ENCODE measurements at places on chromosomes 2 and 18.

DNA sequence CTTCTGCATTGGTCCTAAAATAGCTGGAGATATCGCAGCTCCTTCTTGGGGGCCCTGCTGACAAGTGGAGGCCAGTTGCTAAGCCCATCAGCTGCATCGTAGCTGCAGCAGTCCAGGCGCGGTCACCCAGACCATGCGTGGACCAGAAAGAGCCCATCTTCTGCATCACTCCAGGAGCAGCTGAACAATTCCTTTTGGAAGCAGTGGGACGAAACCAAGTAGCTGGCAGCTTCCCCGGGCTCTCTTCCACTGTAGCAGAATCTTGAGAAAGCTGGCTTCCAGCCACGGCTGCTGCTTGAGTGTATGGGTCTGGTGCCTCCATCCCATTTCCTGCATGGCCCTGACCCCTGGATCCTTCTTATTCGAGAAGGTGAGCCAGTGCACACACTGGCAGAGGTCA, 22.2 kb upstream of the CAB39 start:
- no peak for DNase-seq

- DNase-seq: no peak
These were observed 44.2 kb upstream of the LYPD6B start for GRCh38 chr2:148994341-148994740.

- DNase-seq: no peak
These were observed 5.6 kb downstream of the DSC1 start for GRCh38 chr18:31156821-31157763.

DNA sequence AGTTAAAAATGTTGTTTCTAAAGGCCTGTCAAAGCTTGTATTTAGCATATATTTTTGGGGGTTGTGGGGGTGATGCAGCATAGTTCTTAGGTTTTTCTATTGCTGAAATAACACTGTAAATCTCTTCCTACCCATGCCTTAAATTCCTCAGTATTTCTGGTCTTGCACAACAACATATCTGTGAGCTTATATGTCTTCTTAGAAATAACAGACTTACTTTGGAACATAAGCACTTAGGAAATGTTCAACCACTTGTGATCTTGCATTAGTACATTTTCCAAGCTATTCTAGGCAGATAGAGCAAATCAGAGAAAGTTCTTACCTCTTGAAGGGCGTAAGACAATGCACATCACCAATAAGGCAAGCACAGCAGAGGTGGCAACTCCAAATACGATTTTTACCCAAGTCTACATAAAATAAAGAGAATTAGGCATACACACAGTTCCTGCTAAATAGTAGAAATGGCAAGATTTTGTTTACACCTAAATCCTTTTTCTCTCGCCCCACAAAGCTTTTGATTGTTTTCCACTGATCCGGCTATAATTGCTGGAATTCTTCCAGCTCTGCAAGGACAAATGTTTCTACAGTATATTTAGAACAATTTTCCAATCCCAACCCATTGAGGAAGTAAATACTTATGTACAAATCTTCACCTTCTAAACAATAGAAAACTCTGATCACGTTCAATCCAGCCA, 512 bp downstream of the FAP start:
- no peak for DNase-seq

- no peak for DNase-seq
These were observed 244.9 kb downstream of the LOXHD1 start for GRCh38 chr18:46411867-46412690.

DNA sequence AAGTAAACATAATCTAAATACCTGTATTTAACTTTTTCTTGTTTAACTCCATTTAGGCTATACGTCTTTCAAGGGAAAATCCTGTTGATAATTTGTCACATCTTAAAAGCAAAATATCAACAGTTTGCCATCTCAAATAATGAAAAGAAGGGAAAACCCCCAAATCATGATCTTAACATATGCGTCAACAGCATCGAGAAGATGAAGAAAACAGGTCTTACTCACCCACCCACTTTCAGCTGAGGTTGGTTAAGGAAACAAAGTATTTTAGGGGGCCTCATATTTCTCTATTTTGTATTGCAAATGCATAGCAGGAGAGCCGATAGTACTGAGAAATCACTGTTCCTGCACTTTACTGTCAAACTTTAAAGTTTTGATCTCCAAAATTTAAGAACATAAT, 143.1 kb upstream of the COPS8 start:
- no peak for DNase-seq

DNA sequence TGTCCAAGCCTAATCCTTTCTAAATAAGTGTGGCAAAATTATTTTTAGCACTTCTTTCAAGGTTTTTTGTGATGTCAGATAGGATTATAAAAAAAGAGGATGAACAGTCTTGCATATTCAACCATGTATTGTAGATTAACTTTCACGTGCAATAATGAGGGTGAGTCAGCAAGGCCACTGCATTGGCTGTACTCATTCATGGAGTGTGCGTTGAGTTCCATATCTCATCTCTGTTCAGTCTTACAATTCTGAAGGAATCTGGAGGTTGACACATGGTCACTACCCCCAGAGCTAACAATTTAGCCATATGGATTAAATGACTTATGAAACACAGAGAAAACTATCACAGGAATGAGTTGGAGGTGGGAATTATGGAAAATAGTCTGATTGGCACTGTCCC, 810.5 kb downstream of the SLC4A3 start:
- no peak for DNase-seq

DNA sequence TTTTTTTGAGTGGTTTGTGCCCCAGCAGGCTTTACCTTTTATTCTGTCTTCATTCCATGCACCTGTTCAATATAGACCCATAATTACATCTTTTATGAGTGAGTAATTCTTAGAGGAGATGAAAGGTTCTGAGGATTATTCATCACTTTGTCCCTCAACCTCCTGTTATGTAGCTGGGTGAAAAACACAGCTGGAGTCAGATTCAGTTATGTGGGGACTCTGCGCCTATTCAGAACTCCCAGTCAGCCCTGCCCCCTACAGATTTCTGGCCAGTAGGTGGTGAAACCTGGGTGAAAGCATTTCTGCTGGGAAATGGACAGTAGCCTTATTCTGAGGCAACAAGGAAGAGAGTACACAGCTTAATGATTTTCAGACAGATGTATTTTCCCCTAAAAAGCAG, 107.8 kb downstream of the MGAT5 start:
- DNase-seq: no peak

DNA sequence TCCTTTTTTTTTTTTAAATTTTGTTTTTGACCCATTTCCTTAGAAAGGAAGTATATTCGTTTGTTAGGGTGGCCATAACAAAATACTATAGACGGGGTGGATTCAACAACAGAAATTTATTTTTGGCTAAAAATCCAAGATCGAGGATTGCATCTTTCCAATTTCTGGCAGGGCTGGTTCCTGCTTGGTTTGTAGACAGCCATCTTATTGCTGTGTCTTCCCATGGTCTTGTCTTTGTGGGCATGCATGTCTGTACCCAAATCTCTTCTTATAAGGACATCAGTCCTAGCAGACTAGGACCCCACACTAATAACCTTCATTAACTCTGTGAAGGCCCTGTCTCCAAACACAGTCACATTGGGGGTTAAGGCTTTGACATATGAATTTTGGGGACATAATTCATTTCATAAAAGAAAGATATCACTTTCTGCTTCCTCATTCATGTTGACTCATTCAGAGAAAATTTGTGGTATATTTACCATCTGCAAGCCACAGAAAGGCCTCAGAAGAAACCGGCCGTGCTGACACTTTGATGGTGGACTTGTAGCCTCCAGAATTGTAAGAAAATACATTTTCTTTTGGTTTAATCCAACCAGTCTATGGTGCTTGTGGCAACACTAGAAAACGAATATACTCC, 262.1 kb downstream of the LPIN1 start:
- peak; percentile 32 for DNase-seq

- no peak for DNase-seq
These were observed 22.5 kb downstream of the UBR3 start for GRCh38 chr2:169849710-169850109.

DNA sequence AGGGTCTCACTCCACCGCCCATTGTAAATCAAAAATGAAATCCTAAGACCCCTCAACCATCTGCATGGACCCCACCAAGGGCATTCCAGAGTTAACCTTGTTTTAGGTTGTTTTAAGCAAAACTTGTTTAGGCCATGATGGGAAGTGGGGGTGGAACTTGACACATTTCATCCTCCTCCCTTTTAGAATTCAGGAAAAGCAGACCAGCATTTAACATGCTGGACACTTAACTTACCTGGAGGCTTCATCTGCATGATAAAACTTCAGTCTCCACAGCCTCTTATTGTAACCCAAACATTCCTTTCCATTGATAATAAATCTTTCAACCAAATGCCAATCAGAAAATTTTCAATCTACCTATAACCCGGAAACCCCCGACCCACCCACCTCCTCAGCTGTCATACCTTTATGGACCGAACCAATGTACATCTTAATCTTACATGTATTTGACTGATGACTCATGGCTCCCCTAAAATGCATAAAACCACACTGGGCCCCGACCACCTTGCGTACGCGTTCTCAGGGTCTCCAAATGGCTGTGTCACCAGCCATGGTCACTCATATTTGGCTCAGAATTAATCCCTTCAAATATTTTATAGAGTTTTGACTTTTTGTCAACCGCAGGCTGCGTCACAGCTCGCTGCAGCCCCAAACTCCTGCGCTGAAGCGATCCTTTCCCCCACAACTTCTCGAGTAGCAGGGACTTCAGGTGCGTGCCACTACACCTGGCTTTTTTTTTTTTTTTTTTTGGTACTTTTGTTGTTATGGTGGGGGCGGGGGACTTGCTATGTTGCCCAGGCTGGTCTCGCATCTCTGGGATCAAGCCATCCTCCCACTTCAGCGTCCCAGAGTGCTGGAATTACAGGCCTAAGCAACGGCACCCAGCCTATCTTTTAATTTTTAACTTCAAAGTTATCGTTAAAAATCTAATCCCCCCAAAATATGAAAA, 917 bp downstream of the MPPE1 start:
- DNase-seq: no peak

DNA sequence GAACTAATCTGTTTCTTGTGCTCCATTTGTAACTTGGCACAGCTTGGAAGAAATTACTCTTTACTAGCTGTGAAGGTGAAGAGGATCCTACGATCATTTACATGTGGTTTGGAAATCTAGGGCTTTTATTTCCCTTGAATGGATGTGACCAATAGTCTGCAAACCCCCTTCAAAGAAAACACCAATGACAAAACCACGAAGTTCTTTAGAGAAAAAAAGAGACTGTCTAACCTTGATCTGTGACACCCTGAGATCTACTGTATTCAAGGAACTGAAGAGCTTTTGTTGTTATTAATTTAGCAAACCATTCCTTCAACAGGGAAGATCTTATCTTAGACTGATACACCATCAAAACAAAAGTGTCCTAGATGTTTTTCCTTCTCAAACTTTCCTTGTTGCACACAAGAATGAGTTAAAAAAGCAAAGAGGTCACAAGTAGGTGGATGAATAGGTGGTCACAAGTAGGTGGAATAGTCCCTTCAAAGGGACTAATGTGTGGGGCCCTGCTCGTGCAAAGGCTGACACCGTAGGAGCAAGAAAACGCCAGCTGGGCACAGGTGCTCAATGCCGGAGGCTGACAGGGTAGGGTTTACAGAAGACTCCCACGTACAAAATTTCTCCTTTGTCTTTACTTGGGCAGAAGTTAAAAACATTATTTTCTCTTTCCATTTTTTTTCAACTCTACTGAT, 95.6 kb upstream of the ITGB6 start:
- DNase-seq: no peak

- no peak for DNase-seq
These were observed 125.6 kb upstream of the PKDCC start for GRCh38 chr2:41922177-41922576.

Measured in activated CD4-positive, alpha-beta T cell treated with anti-CD3 and anti-CD28 coated beads, Interleukin-2, Interleukin-4, amounts not matched to agents 100 ng/mL and 50 ng/mL, durations not matched to agents 16 hours and 8 hours (primary cell).